ENCODE measurements at places on chromosomes 13 and 19.

- no peak for DNase-seq
Observed at GRCh38 chr19:55098716-55099556, 18.5 kb downstream of the PPP1R12C start.

DNA sequence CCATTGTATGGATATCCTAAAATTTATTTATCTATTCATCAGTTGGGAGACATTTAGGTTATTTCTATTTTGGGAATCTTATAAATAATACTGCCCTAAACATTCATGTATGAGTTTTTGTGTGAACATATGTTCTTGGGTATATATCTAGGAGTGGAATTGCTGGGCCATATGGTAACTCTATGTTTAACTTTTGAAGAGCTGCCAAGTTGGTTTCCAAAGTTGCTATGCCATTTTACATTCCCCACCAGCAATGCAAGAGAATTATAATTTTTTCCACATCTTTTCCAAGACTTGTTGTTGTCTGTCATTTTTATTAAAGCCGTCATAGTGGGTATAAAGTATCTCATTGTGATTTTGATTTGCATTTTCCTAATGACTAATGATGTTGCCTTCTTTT is 48.2 kb upstream of the CALM3 start:
- no peak for DNase-seq

DNA sequence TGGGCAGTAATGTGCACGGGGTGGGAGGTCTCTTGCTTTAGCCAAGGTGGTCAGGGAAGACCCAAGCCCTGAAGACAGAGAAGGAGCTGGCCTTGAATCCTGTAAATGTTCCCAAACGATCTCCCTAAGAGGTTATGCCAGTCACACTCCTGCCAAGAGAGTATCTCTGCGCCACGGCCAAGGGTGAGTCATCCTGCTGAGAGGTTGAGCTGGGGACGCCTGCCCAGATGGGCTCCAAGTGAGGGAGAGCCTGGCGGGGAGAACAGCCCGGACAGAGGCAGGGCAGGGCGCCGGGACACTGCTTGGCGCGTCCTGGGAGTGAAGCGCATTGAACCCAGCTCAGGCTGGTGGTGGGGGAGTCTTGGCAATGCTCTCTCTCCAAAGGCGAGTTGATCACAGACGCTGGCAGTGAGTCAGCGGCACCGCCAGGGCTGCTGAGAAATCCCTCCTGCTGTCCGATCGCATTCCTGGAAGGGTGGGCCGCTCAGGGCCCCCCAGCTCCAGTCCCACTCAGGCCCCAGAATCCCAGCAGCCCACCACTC is 16.4 kb downstream of the SULT2B1 start:
- no peak for DNase-seq

DNA sequence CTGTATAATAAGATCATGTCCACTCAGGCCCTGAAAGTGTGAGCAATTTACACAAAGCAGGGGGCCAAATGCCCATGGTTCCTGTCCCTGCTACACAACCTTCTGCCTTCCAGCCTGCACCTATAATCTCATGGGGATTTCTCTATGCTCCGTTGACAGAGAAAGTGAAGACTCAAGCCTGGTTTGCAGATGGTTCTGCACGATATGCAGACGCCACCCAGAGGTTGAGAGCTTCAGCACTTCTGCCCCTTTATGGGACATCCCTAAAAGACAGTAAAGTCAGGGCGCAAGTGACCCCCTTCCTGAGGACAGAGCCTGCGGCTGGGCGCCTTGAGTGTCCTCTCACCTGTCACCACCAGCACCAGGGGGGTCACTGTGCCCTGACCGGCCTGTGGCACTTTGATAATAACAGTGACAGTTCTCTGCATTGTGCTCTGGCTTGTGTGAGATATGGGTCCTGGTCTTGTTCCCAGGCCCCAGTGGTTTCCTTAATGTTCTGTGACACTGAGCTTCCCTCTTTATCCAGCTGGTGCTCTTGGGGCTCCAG is 15.1 kb downstream of the LILRA5 start:
- no peak for DNase-seq

DNA sequence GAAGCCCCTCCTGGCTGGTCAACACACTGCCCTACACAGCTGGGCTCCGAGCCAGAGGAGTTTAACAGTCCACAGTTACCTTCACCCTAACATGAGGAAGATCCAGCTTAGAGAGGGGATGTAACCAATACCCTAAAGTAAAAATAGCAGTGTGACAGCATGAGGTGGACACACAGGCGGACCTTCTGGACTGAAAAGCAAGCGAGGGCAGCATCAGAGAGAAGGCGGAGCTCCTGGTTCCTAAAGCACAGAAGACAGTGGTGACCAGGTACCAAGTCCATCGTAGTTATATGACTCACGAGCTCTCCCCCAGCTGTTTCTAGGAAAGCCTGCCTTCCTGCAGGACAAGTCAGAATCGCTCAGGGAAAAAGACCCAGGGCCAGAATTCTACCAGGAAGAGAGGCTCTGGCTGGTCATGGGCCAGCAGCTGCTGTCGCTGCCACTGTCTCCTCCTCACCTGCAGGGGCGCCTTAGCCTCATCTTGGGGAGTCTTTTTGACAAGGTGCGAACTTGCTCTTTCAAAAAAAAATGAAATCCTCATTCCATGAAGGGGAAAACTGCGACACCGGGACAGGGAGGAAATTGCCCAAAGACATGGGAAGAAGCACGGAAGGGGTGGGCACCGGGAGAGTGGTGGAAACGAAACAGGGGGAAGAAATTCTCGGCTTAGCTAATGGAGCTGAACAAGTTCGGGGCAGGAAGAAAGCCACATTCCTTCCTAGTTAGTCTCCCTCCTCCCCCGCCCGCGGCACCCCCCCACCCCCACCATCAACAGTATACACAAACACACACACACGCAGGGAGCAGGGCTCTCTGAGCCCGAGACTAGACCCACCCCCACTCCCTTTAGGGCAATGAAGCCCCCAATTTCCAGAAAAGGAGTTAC is 1.7 kb downstream of the ELL start:
- no peak for DNase-seq

DNA sequence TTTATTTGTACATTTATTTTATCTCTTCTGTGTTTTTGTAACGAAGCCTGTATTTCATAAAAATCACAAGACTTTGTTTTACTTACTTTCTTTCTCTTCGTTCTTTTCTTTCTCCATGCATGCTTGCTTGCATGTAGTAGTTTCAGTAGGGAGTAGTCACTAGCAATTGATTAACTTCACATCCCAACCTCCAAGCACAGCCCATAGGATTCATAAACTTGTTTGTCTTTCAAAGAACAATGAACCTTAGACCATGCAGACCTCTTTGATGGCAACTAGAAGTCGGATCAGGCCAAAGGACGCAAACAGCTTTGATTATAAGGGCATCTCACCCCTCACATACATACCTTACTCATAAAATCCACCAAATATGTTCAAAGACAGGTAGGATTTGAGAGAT is 3.1 kb upstream of the PRR20A start:
- DNase-seq, result no peak

GRCh38 chr19:34990578-34991192 is 9.4 kb upstream of the GRAMD1A start:
- no peak for DNase-seq

- no peak for DNase-seq
Observed at GRCh38 chr13:79781829-79782540, 301.0 kb downstream of the NDFIP2 start.

GRCh38 chr13:101727118-101727517 is 274.6 kb downstream of the ITGBL1 start:
- no peak for DNase-seq

GRCh38 chr13:114031631-114032030 is 57.8 kb upstream of the C13orf46 start:
- DNase-seq, result no peak

DNA sequence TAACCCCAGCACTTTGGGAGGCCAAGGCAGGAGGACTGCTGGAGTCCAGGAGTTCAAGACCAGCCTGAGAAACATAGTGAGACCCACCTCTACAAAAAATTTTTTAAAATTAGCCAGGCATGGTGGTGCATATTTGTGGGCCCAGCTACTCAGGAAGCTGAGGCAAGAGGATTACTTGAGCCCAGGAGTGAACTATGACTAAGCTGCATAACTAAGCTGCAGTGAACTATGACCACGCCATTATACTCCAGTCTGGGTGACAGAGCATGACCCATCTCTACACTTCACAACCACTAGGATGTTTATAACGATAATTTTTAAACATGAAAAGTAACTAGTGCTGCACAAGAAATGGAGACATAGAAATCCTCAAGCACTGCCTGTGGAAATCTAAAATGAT is 352.7 kb upstream of the SGCG start:
- no peak for DNase-seq

- no peak for DNase-seq
Observed at GRCh38 chr13:73466561-73466960, 407.8 kb downstream of the KLF5 start.

GRCh38 chr19:1236576-1236975 is 1.2 kb downstream of the CBARP start:
- DNase-seq, result no peak

GRCh38 chr19:1158885-1159448 is 15.1 kb downstream of the SBNO2 start:
- no peak for DNase-seq

DNA sequence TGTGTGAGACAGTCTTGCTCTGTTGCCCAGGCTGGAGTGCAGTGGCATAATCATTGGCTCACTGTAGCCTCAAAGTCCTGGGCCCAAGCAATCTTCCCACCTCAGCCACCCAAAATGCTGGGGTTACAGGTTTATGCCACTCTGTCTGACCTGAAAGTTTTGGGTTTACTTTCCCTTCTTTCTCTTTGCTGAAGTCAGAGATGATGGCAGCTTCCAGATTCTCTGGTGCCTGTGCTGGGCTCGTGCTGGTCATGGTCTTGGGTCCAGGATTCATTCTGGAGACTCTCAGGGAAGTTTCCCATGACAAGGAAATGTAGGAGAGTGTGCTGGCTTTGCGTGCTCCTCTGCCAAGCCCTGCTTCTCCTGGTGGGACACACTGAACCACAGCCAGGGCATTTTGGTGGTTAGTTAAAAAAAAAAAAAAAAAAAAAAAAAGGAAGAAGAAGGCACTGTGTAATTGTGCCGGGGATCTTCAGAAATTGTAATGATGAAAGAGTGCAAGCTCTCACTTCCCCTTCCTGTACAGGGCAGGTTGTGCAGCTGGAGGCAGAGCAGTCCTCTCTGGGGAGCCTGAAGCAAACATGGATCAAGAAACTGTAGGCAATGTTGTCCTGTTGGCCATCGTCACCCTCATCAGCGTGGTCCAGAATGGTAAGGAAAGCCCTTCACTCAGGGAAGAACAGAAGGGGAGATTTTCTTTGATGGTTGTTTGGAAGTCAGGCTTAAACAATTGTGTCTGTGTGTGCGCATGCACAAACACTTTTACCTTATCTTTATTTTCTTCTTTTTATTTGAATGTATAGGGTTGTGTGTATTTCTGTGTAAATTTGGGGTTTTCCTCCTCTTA is at the start of gene ALOX5AP:
Gene ALOX5AP, plus strand, starts transcription at position 519 of the 847 bp plus-strand sequence. Its CDS starts 63 bp downstream, at position 582.
- DNase-seq, result no peak

DNA sequence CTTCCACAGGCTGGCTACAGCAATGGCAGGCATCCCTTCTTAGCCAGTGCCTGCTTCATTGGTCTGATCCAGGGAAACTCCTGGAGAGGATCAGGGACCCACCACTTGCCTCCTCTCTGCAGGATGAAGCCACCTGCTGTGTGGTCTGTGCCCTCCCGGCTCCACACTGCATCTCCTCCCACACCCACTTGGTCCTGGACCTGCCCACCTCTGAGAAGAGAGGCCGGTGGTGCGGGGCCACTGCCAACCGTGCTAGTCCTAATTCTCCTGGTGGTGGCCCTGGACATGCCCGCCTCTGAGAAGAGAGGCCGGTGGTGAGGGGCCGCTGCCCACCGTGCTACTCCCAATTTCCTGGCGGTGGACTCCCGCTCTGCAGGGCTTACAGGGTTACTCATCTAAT is 98.8 kb downstream of the COL4A1 start:
- DNase-seq, result no peak

DNA sequence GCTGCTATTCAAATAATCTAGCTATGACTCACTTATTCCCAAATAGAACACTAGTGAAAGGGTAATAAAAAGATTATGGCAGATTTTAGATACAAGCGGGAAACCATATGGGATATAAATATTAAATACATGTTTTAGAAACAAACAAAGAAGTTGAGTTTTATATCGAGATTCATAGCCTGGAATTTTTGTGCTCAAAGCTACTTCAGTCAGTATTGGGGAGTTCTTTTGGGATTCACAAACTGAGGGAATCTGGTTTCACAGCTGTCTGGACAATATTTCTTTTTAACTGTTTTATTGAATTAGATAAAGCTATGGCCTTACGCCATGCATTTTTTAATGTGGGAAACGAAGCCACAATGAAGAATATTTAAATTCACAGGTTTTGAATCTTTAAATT is 257.1 kb upstream of the PCDH20 start:
- no peak for DNase-seq

- no peak for DNase-seq
Observed at GRCh38 chr19:10228393-10228792, 2.7 kb downstream of the S1PR2 start.

GRCh38 chr13:86429756-86430155 is 630.5 kb upstream of the SLITRK6 start:
- no peak for DNase-seq

DNA sequence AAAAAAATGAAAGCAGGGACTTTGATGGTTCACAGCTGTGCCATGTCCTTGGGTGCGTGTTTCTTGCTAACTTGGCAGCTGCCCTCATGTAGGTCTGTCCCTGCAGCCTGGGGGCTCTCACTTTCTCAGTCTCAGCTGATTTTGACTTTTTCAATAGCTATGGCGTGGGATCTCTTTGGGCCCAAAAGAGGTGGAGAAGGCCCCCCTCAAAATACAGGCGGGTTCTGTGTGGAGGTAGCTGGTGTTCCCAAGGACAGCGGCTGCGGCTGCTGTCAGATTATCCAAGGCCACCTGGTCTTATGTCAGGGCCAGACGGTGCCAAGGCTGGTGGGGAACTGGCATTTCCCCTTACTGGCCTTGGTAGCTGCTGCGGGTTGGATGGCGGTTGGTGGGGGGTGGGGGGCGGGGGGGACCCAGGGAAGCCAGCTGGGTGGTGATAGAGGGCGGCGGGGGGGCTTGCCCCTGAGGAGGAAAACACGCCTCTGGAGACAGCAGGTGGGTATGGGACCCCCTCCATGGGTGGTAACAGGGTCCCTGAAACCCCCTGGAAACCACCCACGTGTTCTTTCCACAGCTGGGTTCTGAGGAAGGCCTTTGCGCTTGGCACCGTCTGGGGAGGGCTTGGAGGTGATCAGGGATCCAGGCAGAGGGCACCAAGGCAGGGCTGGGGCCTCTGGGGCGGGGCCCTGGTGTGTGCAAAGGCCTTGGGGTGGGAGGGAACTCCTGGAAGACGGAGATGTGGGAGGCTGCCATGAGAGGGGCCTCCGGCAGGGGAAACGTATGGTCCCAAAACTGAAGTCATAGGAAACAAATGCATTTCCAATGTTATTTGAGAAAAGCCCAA is 4.1 kb downstream of the TIMM13 start:
- DNase-seq, result no peak

Measured in stimulated activated CD8-positive, alpha-beta memory T cell treated with anti-CD3 and anti-CD28 coated beads, Interleukin-7, amount 100 ng/mL, for 1 hour (primary cell).